Stimulated activated CD4-positive, alpha-beta T cell treated with anti-CD3 and anti-CD28 coated beads, Interleukin-15, amount 100 ng/mL, for 1 hour (primary cell): ENCODE measurements at places on chromosomes 3 and 15.

DNA sequence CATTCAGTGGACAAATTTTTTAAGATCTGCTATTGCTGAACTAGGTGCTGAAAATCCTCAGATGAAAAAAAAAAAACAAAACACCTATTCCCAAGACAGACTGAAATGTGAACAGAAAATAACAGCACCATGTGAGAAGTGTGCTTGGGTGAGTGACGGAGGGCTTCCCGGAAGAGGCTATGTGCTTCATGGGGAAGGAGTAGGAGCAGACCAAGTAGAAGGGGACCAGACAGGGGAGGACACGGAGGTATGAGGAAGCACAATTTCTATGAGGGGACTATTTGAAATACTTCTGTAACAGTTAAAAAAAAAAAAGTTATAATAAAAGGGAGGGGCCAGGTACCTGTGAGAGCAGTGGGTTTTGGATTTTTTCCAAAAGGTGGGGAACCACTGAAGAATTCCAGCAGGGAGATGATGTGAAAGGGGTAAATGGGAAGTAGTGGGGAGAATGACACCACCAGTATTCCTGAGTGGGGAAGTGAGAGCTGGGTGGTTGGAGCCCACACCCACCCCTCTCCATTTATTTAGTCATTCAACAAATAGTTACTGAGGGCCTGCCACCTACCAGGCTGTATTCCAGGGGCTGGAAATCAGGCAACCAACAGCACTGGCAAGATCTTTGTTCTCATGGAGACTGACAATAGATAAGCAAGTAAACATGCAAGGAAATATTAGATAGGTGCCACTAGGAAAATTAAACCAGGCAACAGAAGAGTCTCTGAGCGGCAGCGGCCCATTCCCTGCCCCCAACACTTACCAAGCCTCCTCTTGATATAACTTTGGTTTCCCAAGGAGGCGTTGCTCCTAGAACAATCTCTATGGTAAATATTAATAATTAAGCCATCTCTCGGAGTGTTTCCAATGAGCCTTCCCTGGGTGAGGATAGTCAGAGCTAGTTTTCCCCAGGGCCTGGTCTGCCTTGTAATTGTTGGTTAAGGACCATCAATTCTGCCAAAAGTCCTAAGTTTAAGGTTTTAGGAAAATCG is 3.8 kb upstream of the USP3 start:
- DNase-seq = no peak

- DNase-seq = no peak
These were observed 140.9 kb downstream of the TFG start for GRCh38 chr3:100850156-100850555.

- DNase-seq = no peak
These were observed 143.3 kb downstream of the HCN4 start for GRCh38 chr15:73225358-73226015.

DNA sequence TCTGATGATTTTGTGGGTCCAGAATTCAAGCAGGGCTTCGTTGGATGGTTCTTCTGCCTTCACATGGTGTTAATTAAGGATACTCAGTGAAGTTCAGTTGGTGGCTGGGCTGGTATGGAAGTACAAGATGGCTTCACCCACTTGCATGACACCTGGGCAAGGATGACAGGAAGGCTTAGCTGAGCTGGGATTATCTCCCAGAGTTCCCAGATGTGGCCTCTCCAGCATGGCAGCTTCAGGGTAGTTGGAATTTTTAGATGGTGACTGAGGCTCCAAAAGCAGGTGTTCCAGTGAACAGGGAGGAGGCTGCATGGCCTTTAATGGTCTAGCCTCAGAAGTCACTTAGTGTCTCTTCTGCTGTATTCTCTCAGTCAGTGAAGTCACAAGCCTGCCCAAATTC is 135.5 kb downstream of the THRB start:
- DNase-seq = no peak

GRCh38 chr15:70270752-70271111 is 173.0 kb upstream of the TLE3 start:
- no peak for DNase-seq

DNA sequence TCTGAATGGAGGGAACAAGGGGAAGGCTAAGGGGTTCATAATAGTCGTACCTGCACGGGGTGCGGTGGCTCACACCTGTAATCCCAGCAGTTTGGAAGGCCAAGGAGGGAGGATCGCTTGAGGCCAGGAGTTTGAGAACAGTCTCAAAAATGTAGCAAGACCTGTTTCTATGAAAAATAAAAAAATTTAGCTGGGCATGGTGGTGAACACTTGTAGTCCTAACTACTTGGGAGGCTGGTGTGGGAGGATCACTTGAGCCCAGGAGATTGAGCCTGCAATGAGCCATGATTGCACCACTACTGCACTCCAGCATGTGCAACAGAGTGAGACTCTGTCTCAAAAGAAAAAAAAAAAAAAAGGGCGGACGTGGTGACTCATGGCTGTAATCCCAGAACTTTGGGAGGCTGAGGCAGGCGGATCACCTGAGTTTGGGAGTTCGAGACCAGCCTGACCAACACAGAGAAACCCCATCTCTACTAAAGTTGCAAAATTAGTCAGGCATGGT is 17.9 kb upstream of the HDAC11 start:
- no peak for DNase-seq

GRCh38 chr3:64342940-64343688 is 117.8 kb upstream of the PRICKLE2 start:
- no peak for DNase-seq

- no peak for DNase-seq
These were observed 60.1 kb downstream of the MEIS2 start for GRCh38 chr15:37040072-37040742.

GRCh38 chr3:70753572-70753971 is 441.1 kb upstream of the MDFIC2 start:
- DNase-seq = no peak

DNA sequence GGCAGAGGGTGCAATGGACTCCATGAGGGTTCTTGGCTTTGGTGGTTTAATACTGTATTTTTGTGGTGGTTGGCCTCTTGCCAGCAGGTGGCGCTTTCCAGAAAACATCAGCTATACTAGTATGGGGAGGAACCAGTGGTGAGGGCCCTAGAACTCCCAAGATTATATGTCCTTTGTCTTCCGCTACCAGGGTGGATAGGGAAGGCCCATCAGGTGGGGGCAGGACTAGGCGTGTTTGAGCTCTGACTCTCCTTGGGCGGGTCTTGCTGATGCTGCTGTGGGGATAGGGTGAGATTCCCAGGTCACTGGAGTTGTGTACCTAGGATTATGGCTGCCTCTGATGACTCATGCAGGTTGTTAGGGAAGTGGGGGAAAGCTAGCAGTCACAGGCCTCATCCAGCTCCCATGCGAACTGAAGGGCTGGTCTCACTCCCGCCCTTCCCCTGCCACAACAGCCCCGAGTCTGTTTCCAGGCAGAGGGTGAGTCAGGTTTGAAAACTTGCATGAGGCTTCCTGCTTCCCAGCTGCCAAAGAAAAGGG is 357.7 kb downstream of the OTOL1 start:
- no peak for DNase-seq

- no peak for DNase-seq
These were observed 581.4 kb downstream of the MECOM start for GRCh38 chr3:169082076-169082475.

GRCh38 chr3:51703068-51703760 is 3.7 kb upstream of the GRM2 start:
- no peak for DNase-seq

DNA sequence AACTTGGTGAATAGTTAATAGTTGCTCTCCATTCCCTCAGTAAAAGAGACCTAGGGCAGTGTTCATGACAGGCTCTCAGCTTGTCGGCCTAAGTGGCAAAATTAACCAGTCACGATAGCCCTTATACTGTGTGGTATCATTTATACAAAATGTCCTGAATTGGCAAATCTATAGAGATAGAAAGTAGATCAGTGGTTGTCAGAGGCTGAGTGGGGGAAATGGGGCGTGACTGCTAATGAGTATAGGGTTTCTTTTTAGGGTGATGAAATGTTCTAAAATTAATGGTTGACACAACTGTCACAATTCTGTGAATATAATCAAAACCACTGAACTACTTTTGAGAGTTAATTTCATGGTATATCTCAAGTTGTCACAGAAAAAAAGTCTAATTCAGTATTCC is 20.9 kb downstream of the ARIH1 start:
- no peak for DNase-seq

DNA sequence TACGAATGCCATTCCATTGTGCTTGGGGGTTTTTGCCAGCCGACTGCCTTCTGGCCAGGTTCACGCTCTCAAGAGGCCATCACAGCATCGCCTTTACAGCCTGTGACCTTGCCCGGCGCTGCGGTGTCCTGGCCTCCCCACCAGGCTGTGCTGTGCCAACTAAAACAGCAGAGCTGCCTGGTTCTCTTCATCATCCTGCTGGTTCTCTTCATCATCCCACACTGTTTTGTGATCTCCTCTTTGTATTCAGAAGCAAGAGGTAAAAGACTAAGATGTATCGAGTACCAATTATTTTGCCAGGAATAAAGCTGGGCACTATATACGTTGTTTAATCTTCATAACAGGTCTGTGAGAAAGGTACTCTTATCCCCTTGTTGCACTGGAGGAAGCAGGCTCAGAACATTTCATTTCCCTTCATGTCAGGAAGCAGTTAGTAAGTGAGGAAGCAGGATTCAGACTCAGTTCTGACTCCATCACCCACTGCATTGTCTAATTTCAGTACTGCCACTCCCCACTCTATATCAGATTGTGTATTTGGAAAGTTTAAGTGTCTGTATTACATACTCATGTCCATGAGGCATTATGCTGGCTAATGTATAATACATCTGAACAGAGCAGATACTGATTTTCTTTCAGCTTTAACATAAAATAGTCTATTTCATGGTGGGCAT is 92.7 kb downstream of the LRRC28 start:
- DNase-seq = peak; percentile 9

- DNase-seq = no peak
These were observed 122.5 kb upstream of the ST8SIA2 start for GRCh38 chr15:92271179-92271578.

DNA sequence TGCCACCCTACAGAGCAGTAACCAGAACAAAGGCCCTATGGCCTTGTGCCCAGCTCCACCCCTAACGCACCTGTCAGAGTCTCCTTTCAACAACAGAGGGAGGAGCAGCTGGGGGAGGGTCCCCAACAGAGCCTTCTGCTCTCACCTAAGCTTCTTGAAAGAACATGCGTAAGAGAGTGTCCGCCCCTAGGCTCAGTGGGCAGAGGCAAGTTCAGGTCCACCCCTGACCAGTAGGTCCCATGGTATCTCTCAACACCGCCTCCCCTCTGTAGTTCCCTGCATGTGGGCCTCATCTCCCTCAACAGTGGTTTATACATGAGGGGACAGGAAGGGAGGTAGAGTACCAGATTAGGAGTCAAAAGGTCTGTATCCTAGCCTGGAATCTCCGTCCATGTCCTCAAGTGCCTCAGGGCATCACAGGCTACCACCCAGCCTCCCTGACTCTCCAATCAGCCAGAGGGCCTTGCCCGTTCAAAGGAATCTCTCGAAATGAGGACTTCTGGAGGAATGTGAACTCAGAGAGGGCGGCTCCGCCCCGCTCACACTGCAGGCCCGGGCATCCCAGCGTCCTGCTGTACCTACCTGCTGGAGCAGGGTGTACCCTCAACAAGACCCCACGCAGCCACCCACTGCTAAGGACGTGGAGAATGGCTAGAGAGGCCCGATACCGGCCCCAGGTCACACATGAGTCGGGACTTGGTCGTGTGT is 680 bp downstream of the POC1A start:
- no peak for DNase-seq

GRCh38 chr3:139527265-139527664 is 12.3 kb downstream of the RBP1 start:
- DNase-seq = no peak

DNA sequence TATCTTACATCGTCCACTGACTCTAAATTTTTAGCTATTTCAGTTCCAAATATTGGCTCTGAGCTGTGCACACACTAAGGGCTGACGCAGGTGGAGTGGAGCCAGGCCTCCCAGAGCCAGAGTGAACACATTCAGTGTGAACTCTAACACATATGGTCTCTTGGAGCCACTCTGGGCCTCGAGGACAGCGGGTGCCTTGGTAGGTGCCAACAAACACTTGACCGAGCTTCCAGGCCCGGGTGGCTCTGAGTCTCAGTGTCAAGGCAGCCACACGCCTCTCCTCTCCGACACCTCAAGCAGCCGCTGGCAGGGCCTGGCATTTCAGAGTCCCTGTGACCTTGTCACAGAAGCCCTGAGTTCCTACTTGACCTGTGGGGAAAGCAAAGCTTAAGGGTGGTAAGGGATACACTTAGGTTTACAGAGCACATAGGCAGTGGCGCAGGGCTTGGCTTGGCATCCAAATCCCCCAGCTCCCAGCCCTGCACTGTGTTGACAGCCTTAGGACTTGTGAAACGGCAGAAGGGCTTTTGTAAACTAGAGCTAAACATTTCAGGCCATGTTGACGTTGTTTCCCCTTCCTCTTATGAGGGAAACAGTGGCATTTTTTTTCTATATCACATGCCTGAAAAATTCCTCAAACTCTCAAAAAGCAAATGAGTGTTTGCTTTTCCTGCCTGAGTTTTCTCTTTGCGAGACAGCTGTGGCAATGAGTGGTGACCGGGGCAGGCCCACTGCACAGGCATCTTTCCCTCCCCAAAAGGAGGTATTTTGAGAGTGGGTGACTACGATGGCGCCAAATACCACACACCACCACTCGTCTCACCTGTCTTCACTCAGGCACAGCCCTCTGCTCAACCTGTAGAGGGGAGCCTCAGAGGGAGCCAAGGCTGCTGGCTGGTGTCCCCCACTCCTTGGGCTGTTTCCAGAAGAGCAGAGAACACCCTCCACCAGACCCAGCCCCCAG is 60.8 kb downstream of the DAPK2 start:
- DNase-seq = no peak

DNA sequence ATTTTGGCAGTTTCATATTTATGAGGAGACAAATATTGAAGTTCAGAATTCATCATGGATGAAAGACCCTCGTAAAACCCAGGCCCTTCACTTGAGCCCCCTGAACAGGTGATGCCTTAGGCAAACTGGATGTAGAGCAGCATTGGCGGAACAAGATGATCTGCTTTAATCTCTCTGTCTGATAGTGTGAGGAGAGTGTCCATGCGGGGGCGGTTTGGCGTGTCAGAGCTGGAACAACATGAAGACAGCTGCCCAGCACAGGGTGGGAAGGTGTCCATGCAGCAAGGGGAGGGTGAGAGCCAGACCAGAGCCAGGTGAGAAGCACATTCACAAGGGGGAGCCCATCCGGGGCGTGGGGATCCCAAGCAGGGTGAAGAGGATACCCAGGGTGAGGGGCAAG is 31.8 kb upstream of the ANP32A start:
- DNase-seq = no peak

GRCh38 chr3:42045708-42046243 is 45.4 kb upstream of the TRAK1 start:
- no peak for DNase-seq
